Esophagus squamous epithelium (tissue), 5 donors: ENCODE measurements at places on chromosomes 3 and 15.

GRCh38 chr15:70035719-70036077, 62.0 kb downstream of the TLE3 start:
- DNase-seq: no peak

DNA sequence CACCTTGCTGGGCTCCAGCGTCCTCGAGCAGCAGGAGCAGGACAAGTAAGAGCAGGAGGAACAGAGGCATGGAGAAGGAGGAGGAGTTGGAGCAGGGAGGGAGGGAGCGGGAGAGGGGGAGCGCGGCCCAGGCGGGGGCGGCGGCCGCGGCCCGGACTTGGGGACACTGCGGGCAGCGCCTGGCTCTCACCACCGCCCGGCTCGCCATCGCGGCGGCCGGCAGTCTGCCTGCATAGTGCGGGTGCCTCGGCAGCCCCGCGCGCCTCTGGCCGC, 440 bp downstream of the DCBLD2 start:
- DNase-seq: no peak

GRCh38 chr15:98787936-98788757, 139.8 kb downstream of the IGF1R start:
- no peak for DNase-seq

GRCh38 chr15:79283252-79284048, 928 bp downstream of the ANKRD34C start:
- no peak for DNase-seq

- DNase-seq: no peak
These were observed 104.4 kb upstream of the GOLGA6L6 start for GRCh38 chr15:20645956-20646355.

- DNase-seq: no peak
These were observed 24.9 kb upstream of the ARPIN start for GRCh38 chr15:89937365-89938350.

GRCh38 chr3:119601154-119601553, 3.5 kb downstream of the PLA1A start:
- DNase-seq: no peak

DNA sequence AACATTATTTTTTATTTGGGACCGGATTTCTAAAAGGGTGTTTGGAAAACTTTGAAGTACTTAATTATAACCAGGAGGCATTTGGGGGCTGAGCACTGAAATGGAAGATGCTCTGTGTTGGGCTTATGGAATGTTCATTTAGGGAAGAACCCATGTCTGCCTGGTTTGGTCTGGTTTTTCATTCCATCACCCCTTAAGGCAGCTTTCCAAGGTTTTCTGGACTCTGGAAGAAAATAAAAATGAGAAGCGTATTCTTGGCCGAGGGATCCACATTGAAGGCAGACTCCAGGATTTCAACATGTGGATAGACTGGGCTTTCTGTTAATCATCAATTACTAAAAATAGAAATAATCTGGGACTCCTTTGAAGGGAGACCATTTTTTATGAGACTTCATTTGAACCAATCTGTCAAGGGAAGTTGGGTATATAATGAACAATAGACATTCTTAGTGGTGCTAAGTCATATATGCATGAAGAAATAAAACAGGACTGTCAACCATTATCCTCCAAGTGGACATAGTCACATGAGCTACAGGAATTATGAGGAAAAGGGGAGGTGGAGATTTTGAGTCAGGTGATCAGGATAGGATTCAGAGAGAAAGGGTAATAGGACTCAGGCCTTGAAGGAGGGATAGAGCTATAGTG, 270.5 kb upstream of the ADAMTS9 start:
- DNase-seq: no peak

GRCh38 chr15:41597787-41598186, 38.8 kb downstream of the TYRO3 start:
- DNase-seq: no peak

GRCh38 chr3:41219424-41219823, 20.1 kb downstream of the CTNNB1 start:
- no peak for DNase-seq

GRCh38 chr15:49096090-49096750, 50.0 kb upstream of the SECISBP2L start:
- DNase-seq: no peak

GRCh38 chr3:67790043-67790442, 135.6 kb upstream of the SUCLG2 start:
- no peak for DNase-seq

- no peak for DNase-seq
These were observed 25.1 kb downstream of the FSTL1 start for GRCh38 chr3:120425572-120426250.

DNA sequence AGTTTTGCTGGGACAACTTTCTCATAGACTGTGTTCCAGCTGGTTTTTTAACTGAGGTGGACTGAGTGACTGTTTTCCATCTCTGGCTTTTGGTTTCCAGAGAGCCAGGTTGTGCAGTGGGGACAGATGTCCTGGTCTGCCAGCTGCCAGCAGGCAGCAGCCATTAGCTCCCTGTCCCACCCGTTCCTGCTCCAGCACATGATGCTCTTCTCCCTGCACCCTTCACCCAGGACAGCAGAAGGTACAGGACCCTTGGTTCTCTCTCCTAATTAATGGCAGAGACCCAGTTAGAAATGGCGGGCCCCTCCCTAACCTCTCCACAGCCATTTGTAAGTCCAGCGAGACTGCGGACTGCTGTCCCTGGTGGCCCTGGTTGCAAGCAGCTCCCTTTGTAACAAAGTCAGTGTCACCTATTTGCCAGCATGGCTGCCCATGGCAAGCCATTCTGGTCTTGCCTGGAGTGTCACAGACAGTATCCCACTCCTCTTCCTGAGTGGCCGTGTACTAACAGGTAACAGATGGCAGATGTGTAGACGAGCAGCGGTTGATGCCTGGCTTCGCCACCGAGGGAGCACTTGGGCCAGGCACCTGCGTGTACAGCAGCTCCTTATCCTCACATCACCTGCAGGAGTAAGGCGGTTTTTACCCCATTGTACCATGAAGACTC, 148.3 kb downstream of the DNAJB8 start:
- no peak for DNase-seq

GRCh38 chr3:149353581-149354184, 20.2 kb upstream of the TM4SF18 start:
- no peak for DNase-seq

- DNase-seq: no peak
These were observed 194.2 kb upstream of the PROK2 start for GRCh38 chr3:71979175-71979574.

DNA sequence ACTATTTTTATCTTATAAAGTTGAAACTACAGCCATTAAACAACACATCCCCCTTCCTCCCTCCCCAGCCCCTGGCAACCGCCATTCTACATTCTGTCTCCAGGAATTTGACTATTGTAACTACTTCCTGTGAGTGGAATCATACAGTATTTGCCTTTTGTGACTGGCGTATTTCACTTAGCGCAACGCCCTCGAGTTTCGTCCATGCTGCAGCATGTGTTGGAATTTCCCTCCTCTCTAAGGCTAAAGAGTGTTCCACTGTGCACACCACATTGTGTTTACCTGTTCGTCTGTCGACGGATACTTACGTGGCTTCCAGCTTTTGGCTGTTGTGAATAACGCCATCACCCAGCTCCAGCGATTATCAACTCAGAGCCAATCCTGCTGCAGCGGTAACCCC, 52.0 kb upstream of the DLG1 start:
- no peak for DNase-seq

- DNase-seq: no peak
These were observed 181.0 kb upstream of the FEZF2 start for GRCh38 chr3:62554264-62554799.

DNA sequence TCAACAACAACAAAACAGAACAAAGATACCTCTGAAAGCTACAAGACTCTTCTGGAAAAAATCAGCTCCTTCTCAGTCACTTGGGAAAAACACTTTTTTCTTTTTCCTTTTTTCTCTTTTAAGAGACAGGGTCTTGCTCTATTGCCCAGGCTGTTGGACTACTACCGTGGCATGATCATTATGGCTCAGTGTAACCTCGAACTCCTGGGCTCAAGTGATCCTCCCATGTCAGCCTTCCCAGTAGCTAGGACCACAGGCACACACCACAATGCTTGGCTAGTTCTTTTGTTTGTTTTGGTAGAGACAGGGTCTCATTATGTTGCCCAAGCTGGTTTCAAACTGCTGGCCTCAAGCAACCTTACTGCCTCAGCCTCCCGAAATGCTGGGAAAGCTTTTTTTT, 12.8 kb downstream of the MYO9A start:
- no peak for DNase-seq

GRCh38 chr3:151345859-151346258, 16.5 kb upstream of the P2RY13 start:
- no peak for DNase-seq

GRCh38 chr3:186594591-186595113, 18.2 kb upstream of the AHSG start:
- no peak for DNase-seq

GRCh38 chr3:42014921-42015533, 53.1 kb upstream of the ULK4 start:
- no peak for DNase-seq

DNA sequence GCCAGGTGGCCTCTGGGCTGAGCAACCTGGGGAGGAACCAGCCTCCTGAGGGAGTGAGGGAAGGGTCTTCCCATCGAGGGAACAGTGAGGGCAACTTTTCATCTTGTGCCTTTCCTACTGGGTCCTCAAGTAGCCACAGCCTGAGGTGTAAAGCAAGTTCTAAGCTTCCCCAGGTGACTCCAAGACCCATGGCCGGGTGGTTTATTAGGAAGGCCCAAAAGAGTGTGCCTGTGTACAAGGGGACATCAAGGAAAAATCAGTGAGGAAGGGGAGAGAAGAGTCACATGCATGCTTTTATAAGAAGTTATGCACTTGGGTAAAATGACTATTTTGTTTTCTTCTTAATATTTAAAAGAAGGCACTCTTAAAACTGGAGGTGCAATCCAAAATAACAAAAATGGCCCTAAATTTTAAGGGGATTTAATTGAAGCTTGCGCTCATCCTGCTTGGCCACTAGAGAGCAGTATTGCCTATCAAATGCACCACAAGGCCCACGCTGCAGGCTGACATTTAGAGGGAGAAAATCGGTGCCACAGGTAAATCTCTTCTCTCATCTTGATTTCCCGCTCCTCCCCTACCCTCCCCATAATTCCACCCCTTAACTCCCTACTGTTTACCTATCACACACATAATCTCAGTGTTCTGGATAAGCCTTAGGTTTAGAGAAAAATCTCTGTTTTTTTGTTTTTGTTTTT, 6.7 kb downstream of the NANOGP8 start:
- no peak for DNase-seq

DNA sequence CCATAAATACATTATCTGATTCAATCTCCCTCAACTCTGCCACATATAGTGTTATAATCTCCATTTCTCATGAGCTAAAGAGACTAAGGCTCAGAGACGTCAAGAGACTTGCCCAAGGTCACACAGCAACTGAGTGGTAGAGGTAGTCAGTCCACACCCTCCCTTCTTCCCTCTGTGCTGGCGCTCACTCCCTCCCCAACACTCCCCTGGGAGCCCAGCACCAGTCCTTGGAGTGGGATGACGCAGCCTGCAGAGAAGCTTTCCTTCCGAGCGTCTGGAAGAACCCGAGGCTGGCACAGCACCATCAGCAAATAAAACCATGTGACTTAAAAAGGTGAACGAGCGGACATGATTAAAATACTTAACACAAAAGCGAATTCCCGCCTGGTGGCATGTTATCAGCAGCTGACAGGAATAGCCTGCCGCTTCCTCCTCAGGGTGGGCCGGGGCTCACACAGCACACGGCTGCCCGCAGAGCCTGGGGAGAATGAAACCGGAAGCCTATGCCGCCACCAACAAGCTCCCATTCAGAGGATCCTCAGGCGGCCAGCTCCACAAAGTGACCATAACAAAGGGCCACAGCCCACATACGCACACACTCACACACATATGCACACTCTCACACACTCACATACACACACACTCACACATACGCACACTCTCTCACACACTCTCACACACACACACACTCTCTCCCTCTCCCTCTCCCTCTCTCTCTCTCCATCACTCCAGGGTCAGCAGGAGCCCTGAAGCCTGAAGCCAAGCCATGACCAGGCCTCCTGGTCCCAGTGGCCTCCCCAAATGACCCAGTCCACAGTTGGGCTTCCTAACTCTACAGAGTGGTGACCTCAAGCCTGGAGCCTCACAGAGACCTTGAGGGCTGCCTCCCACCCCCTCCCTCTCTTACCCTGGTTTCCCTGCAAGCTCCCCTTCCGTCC, 120.5 kb downstream of the XXYLT1 start:
- no peak for DNase-seq

GRCh38 chr3:36918050-36918449, 26.8 kb downstream of the TRANK1 start:
- DNase-seq: no peak

DNA sequence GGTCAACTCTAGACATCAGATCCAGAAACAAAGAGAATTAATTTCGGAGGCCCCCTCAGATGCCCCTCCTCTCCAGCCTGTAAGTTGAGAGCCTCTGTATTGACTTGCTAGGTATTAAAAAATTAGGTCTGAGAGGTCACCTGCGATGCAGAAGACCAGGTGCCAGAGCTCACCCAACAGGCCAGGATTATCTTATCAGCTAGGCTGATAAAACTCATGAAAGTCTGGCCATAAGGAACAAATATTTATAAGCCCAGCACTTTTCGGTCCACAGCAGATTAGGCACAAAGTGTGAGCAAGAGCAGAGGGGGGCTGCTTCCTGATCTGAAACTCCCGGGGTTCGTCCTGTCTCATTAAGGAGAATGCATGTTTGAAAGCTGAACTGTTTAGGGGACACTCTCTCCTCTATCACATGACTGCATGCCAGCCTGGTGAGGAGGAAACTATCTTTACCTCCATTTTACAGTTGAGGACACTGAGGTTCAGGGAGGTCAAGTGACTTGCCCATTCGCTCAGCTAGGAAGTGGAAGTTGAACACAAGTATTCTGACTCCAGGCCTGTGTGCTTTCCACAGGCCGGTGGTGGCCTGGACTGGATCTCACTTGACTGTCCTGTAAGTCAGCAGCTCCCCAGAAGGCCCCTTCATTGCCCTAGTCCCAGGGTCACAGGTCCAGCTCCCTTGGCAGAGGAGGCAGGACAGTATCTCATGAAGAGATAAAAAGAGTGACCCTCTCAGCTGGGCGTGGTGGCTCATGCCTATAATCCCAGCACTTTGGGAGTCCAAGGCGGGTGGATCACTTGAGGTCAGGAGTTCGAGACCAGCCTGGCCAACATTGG, 39.6 kb upstream of the MAGEF1 start:
- DNase-seq: no peak

DNA sequence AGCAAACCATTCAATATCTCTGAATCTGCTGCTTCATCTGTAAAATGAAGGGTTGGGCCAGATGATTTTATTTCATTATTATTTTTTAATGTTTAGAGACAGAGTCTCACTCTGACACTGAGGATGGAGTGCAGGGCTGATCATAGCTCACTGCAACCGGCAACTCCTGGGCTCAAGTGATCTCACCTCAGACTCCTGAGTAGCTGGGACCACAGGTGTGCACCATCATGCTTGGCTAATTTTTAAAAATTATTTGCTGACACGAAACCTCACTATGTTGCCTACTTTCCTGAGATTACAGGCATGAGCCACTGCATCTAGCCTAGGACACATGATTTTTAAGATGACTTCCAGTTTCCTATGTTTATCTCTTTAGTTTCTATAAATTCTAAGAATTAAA, 105.8 kb downstream of the P3H2 start:
- no peak for DNase-seq
